Activated CD4-positive, alpha-beta T cell treated with anti-CD3 and anti-CD28 coated beads, Interleukin-2, amount 50 U/mL, for 24 hours (primary cell): ENCODE measurements at places on chromosomes 7 and 10.

DNA sequence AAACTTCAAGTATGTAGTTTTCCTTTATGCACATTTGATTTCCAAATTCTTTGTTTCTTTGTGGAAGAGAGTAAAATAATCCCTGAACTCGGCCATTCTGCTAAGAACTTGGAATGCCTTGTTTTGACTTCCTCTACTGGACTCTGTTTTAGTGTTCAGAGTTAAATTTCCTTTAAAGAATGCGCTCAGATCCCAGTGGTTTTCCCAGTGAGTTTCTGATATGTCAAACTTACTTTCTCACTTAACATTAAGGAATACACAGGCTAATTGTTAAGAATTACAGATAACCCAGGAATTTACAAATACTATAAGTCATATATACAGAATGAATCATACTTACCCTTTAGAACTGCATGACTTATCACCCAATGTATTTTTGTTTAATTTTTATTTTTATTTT lies 1067.6 kb upstream of the CELF2 start:
- DNase-seq, result no peak

- DNase-seq, result peak; percentile 51
Measured at GRCh38 chr10:97196223-97197029, 10.7 kb upstream of the SLIT1 start.

DNA sequence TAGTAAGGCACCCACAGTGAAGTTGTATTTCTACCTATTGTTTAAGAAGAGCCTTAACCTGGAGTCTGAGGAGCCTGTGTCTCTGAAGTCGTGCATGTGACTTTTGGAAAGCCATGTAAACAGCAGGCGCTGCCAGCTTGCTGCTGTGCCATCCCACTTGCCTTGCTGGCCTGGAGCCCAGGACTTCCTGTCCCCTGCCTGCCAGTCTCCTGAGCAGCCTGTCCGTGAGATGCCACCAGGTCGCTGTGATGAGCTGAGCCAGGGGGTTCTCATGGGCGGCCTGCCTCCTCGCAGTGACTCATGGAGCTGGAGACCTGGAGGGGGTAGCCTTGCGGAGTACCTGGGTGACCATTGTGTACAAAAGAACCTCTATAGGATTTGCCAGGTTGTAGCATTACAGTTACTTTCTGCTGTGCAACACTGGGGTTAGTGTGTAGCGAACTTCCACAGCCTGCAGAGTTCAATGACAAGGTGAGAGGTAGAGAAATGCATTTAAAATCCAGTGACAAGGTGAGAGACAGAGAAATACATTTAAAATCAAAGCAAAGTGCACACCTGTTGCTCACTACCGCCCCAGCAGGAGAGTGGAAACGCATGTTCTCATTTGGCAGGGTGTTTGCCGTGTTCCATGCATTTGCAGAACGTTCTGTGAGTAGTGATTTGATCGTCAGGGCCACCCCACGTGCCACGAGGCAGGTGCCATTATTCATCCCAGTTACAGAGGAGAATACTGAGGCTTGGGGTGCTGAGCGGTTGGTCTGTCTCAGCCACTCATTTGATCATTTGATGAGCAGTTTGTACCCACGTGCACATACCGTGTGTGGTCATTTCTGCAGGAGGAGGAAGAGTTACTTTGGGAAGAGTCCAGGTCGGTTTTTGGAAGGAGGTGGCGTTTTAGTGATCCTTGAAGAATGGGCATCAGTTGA lies 36.6 kb upstream of the BHLHA15 start:
- DNase-seq, result no peak

DNA sequence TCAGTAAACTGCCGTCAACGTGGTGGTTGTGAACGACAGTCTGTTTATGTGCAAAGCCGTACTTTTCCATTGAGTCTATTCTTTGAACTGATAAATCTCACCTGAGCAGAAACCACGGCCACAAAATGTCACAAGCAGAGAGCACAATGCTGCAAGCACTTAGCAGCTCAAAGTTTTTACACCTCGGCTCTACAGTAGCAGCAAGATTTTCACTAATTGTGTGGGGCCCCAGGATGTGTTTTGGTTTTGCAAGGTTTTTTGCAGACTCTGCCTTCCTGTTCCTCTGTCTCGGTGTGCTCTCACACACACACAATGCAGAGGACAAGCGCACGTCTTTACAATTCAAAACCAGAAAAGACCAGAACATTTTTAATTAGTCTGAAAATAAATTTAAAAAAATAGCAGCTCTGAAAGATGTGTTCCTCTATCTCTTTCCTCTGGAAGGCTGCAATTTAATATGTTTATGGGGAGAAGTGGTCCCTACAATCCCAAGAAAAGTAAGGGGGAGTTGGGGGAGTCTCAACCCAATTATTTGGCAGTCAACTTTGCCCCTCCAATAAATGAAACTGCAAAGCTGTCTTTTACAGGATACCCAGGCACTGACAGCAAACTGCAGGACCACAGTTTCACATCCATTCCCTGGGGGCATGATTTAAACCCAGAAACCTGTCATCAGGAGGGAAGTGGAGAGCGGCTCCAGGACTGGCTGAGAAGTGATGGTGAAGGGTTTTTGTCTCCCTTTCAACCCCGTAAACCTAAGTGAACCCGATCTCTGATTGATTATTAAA lies 73.8 kb upstream of the SFMBT2 start:
- no peak for DNase-seq

- DNase-seq, result no peak
Measured at GRCh38 chr7:229184-229964, 37.0 kb downstream of the FAM20C start.

GRCh38 chr7:1271656-1272055 lies 39.0 kb downstream of the UNCX start:
- DNase-seq, result no peak

DNA sequence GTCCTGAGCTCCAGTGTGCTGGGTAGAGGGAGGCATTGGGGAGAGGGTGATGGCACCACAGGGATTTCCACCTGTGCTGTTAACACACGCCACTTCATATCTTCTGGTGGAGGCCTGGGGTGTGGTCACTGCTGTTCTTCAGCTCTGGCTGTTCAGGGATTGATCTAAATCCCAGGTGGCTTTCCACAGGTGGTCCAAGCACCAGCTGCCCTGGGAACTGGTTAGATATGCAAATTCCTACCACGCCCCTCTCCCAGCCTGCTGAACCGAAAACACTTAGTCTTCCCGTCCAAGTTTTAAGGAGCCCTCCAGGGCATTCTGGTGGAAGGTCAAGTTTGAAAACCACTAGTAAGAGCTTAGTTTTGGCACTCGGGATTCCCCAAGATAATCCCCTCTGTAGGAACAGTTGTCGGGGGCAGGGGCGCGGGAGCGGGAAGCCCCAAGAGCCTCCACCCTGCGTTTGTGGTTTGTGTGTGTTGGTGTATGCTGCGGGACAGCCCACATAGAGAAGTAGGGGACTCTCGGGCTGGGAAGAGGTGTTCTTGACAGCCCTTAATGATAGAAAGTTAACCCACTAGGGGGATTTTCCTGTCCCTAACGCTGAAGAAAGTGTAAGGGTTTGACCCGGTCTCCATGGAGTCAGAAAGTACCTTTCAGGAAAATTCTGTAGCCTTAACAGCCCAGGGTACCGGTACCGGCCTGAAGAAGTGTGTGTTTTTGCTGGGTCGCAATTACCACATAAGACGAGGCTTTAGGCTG lies 5.1 kb downstream of the DEPP1 start:
- no peak for DNase-seq

DNA sequence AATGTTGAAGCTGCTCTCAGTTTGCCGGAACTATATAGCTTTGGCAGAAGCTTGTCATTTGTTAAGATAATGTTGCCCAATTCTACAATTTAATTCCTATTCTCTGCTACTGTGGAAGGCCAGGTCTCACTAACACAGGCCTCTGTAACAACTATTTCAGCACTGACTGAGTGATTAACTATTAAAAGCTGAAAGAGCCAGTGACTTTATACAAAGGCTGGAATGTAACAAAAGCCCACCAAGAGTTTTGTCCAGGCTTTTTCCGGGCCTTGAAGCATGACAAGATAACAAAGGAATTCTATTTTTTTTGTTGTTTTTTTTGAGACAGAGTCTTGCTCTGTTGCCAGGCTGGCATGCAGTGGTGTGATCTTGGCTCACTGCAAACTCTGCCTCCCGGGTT lies 795.6 kb downstream of the PHTF2 start:
- DNase-seq, result no peak

- DNase-seq, result no peak
Measured at GRCh38 chr7:75850235-75850634, 28.6 kb upstream of the RHBDD2 start.
